ENCODE measurements at places on chromosomes 5 and 9.

- DNase-seq = no peak
These were observed 23.3 kb downstream of the TNFSF15 start for GRCh38 chr9:114782586-114782985.

DNA sequence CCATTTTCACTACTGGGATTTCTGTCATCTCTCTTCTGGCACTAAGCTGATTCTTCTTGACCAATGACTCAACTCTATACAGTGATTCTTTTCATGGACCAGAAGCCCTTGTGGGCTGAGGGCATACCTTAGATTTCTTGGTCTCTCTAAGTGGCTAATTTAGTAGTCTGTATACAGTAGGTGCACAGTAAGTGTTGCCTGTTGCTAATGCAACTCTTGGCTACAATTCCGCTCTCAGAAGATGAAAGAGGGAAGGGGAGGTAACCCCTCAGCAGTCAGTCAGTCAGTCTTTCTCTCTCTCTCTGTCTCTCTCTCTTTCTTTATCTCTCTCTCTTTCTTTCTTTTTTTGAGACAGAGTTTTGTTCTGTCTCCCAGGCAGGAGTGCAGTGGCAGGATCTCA, 115.1 kb upstream of the PANK3 start:
- no peak for DNase-seq

- DNase-seq = no peak
These were observed at the start of gene CYSRT1 for GRCh38 chr9:137224830-137225694. Gene CYSRT1 (plus strand): TSS chr9:137225174. CDS start chr9:137225622, 448 bp downstream.

- no peak for DNase-seq
These were observed 119.8 kb downstream of the SSBP2 start for GRCh38 chr5:81631124-81631523.

GRCh38 chr9:88777498-88778312, 213.6 kb upstream of the S1PR3 start:
- DNase-seq = no peak

DNA sequence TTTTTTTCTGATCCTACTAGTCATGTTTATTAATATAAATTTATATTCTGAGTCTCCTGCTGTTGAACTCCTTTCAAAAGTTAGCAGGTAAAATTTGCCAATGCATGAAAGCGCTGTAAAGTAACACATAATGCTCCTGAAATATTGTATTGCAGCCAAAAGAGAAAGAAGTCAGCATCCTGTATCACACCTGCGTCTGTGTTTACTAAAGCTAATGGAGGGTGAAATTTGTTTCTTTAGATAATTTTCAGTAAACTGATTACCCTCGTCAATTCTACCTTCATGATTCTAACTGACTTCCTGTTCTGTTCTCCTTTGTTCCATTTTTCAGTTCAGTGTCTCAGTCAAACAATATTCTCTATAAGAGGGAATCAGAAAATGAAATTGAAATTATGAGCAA, 415.4 kb downstream of the CDH9 start:
- no peak for DNase-seq

All from C1 segment of cervical spinal cord (tissue), 14 donors.